EH (cell line): ENCODE measurements at places on chromosomes 11 and 22.
A peak's percentile ranks its signal among the peaks of the same experiment; 100 is the strongest.

DNA sequence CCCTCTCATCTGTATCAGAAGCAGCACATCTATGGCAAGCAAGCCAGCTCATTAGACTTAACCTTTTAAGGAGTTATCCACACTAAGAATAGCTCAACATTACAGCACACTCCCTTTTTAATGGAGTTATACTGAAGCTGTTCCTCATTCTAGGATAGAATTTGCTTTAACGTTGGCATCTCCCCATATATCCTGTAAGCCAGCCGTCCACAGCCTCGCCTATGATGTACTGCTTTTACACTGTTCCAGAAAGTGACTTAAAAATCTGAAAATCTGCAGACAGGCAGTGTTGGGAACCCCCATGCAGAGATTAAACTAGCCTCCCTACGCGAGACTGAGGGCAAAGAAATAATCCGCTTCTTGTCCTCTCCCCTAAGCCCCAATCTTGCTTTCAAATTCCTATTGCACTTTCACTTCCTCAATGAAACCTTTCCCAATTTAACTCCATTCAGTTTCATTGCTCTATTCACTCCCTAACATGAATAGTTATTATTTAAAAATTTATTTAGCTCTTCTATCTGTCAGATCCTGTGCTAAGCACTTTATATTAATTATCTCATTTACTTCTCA lies 225.0 kb downstream of the BLID start:
- no peak for DNase-seq

DNA sequence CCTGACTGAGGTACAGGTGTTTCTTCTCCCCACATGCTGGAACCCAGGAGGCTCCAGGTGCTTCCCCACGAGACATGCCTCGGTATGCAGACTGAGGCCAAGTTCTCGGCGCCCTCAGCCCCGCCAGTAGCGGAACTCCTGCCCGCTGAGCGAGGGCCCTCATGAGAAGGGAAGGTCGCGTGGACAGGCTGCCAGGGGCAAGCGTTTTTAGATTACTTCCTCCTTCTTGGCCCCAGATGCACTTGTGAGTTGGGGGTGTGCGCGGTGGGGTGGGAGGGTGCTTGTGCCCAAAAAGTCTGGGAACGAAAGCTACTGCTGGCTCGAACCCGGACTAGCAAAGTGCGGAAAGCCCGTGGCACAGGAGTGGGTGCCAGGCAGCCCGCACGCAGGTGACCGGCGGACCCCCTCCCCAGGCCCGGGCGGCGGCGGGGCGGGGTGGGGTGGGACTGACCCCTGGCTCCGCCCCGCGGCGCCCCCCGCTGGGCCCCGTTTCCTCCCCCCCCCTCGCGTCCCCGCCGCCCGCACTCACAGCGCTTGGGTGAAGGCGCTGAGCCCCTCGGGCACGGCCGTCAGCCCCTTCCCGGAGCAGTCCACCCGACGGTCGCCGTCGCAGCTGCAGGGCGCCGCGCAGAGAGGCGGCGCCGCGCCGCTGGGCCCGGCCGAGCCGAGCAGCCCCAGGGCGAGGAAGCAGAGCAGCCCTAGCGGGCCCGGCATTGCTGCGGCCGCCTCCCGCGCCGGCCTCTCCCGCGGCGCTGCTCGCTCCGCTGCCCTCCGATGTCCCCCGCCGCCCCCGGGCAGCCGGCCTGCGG lies 797 bp downstream of the LGR4 start:
- peak; percentile 28 for DNase-seq

DNA sequence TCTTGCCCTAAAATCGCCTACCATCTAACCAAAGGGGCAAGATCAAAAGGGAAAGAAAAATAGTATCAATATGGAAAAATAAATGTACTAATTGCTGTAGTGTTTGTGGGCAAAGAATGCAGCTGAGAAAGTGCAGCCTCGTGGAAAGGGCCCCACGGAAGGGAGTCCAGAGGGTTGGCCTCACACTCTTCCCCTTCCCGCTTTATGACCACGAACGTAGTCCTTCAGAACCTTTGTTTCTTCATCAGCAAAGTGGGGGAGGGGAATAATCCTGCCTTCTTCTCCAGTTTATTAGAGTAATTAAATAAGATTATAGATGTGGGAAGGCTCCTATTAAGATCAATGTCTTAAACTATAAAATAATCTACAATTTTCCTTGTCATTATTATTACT lies 41.0 kb downstream of the FLI1 start:
- DNase-seq: no peak

DNA sequence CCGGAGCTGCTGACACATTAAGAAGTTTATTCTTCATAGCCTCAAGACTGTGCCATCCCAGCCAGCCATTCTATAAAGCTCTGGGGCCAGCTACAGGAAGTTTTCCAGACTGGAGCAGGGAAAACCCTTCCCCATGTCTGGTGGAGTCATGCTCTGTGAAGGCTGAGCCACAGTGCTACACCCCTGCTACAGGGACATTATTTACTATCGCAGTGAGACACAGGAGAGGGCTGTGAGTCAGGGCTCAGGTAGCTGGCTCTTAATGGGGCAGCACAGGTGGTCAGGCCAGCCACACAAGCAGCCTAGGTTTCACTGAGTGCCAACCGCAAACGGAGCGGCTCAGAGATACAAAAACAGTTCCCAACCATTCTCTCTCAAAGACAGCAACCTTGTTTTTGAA lies 12.1 kb downstream of the HPS4 start:
- peak; percentile 90 for DNase-seq

DNA sequence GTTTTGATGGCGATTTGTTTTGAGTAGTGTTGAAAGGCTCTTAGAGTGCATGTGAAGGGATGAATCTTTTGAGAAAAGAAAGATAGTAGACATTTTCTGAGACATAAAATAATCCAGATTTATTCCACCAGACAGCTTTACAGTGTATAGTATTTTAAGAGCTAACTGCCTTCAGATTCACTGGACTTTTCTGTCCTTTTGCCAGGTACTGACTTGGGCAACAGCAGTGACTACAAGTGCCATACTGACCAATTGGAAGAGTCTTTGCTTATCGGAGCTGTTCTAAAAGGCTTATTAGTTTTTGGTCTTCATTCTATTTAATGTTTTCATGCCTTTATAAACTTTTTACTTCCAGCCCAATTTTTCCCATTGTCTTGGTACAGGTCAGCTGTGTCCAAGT lies 32.5 kb downstream of the RTN3 start:
- no peak for DNase-seq

DNA sequence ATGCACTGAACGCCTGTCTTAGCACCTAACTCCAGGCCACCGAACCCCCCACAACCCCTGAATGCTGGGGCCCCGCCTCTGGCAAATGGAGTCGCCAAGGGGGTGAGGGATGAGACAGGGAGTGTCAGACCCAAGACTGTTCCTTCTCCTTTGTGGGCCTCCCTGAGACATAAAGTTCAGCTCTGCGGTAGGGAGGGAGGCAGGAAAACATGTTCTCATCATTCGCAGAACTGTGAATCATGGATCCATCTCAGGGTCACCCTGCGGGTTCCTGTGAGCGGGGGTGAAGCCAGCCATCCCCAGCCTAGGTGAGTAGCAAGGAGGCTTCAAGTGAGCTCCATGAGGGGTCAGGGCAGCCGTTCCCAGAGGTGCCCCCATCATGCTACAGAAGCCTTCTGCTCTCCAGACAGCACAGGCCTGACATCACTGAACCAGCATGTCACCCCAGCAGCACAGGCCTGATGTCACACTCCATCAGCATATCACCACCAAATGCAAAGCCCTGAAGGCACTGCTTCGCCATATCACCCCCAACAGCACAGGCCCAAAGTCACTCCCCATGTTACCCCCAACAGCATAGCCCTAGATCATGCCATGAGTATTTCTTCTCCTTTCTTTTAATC lies 27.2 kb downstream of the TMPRSS6 start:
- no peak for DNase-seq

- DNase-seq: no peak
These were observed 1.3 kb downstream of the TRAF6 start for GRCh38 chr11:36508743-36509142.

- DNase-seq: no peak
These were observed 102.3 kb upstream of the CD44 start for GRCh38 chr11:35036639-35037038.

GRCh38 chr11:68010090-68011041 lies at the start of gene ALDH3B1:
TSS of gene ALDH3B1 (plus strand) at chr11:68010327. CDS start at chr11:68015298, 4,971 bp downstream.
- DNase-seq: peak; percentile 94

DNA sequence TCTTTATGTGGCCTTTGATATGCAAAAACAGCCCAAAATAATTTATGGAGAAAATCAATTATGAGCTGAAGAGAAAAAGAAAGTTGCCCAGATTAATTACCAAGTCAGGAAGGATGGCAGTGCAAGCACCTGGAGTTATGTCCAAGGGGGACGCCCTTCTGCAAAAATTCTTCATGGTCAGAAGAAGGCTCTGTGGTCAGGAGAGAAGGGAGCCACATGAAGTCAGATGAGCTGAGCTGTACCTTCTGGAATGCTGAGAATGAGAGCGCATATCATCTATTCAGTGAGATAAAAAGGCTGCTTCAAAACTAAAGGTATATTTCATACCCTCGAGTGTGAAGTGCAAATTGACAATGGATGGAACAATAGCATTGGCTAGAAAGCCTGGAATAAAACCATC lies 607.4 kb downstream of the NTM start:
- peak; percentile 82 for DNase-seq

GRCh38 chr11:111447931-111448330 lies 64.3 kb downstream of the BTG4 start:
- DNase-seq: no peak

DNA sequence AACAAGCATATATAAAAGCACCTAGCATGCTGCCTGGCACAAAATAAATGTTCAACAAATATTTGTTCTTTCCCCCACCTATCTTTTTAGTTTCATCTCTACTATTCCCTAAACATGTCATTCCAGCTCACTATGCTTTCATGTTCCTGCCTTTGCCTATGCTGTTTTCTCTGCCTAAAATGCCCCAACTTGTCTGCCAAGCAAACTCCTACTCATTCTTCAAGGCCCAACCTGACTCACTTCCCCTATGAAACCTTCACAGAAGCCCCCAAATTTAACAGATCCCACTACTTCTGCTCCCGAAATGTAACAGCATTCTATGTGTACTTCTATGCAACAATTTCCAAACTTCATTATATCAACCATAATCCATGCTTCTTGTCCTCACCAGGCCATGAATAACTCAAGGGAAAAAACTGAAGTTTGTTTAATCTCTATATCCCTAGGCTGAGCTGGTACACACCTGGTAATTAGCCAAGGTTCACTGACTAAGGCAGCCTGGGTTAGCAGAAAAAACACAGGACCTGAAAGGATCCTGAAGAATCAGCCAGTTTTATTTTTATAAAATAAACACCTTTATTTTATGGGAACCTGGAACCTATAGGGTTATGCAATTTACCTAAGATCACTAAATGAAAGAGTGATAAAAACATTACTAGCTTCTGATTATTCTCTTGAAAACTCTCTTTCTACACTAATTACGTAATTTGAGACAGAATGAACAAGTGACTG lies 72.2 kb downstream of the PAK1 start:
- DNase-seq: no peak

GRCh38 chr11:68071281-68072048 lies 32.6 kb downstream of the TCIRG1 start:
- DNase-seq: no peak

DNA sequence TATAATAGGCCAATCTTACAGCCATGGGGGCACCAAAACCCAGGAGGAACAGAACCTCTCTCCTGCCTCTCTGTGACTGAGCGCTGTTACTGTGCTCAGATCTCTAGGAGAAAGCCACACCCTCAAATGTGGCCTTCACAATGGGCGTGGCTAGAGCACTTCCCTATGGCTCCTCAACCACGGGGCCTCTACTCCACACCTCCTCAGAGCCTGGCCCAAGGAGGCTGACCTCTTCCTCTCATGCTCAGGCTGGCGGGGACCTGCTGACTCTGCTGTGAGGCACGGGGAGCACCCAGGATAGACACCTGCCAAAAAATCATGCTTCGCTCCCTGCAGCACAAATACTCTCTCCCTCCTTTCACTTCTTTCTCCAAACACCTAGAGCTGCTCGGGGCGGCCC lies 41.0 kb downstream of the C11orf58 start:
- no peak for DNase-seq

- DNase-seq: no peak
These were observed 69.6 kb downstream of the KIAA1671 start for GRCh38 chr22:25021976-25022711.

GRCh38 chr11:65315866-65316226 lies 1.2 kb downstream of the CDC42EP2 start:
- no peak for DNase-seq
